AG04449 (cell line): ENCODE measurements at places on chromosomes 3 and 15.
A peak's percentile ranks its signal among the peaks of the same experiment; 100 is the strongest.

- peak; percentile 46 for DNase-seq
Measured at GRCh38 chr3:36714343-36715086, 49.8 kb downstream of the DCLK3 start.

- DNase-seq, result no peak
Measured at GRCh38 chr3:102916532-102916931, 481.7 kb downstream of the ZPLD1 start.

DNA sequence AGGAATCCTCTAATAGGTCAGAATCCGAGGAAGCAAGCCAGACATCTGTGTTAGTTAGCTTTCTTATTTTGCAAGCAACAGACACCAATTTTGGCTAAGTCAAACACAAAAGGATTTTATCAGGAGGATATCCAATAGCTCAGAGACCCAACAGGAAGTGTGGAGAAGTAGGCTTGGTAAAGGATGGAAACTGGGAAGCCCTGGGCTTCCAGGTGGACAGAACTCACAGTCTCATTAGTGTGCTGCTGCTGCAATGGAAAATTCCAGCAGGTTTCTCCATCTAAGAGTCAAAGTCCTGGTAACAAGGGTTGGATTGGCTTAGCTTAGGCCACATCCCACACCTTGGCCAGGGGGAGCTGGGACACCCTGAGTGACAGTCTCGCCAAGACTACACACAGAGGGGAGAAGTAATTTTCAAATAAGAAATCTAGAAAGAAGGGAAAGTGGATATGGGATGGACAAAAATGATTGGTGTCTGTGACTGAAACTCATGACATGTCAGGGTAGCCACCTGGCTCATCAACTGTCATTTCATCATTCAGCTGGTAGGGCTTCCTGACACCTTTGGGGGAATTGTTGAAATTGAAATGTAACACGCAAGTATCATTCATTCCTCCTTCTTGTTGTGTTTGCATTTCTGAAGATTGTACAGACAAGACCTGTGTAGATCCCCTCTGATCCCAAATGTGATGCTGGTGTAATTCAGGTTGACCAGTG is 158.6 kb downstream of the THSD4 start:
- no peak for DNase-seq

- no peak for DNase-seq
Measured at GRCh38 chr3:115852278-115852677, 229.0 kb downstream of the GAP43 start.

DNA sequence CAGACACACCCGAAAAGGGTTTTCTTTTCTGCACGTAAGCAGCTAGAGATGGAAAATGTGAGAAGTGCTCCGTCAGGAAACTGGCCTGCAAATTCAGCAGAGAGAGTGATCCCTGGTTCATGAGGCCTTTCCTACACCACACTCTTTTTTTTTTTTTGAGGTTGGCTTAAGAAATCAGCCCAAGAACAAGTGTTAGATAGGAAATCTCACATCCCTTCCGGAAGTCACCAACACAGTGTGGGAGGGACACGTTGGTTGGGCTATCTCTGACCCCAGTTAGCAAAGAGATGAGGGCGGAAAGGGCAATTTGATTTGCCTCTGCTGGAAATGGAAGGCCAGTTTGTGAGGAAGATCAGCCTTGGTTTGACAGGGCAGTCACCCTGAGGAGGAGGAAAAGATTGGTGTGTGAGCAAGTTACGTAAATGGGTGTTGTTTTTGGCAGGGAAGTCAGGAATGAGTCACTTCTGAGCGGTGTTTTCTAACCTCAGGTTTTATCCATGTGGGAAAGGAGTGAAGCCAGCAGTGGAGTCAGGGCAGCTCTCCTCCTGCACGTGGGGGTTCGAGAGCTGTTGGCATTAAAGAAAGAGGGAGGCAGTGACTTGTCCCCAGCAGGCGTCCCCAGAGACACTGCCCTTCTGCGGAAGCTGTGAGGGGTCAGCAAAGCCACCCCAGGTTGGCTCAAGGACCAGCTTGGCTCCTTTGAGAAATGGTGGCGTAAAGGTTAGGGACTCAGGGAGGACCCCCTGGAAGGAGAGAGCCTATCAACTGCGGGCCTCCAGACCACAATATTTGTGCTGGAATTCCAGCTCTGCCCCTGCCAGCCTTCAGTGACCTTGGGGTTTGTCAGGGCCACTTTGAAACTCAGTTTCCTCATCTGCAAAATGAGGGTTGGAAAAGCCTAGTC is 237.6 kb upstream of the BHLHE40 start:
- DNase-seq, result peak; percentile 97

DNA sequence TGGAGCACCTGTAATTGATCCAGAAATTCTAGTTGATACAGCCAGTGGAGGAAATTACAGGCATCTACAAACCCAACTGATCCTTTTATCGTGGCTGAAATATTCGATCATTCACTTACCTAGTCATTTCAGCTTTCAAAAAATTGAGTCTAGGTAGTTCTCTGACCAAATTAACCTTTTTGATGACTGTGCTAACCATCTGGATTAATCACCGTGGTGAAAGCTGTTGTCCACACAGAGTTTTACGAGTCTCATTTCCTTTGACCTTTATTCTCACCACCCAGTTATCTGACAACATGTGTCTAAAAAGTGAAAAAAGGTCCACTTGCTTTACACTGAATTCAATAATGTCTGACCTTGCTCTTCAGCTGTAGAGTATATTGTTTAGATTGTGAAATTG is 354.3 kb downstream of the AGBL1 start:
- no peak for DNase-seq

GRCh38 chr3:106208967-106209366 is 340.2 kb upstream of the CBLB start:
- DNase-seq, result no peak

- no peak for DNase-seq
Measured at GRCh38 chr15:34890424-34890823, 79.1 kb downstream of the AQR start.

DNA sequence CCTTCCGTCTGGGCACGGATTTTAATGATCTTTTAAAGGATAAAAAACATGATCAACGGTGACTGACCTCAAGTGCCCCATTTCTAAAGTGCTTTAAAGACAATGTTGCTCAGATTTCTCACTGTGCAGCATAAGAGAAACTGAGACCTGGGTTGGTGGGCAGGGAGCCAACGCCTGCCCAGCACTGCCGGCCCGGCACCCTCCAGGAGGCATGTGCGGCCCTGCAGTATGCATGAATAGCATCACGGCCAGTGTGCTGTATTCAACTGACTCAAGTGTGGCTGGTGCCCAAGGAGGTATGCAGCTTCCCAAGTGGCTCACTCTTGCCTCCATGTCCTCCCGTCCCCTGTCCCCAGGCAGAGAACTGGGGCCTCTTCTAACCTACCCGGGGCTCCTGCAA is 30.3 kb downstream of the SEC61A1 start:
- no peak for DNase-seq

DNA sequence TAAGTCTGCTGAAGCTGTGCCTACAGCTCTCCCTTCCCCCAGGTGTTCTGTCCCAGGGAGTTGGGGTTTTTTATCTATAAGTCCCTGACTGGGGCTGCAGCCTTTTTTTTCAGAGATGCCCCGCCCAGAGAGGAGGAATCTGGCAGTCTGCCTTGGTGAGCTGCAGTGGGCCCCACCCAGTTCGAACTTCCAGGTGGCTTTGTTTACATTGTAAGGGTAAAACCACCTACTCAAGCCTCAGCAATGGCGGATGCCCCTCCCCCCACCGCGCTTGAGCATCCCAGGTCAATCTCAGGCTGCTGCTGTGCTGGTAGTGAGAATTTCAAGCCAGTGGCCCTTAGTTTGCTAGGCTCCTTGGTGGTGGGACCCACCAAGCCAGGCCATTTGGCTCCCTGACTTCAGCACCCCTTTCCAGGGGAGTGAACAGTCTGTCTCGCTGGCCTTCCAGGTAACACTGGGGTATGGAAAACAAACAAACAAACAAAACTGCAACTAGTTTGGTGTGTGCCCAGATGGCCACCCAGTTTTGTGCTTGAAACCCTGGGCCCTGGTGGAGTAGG is 189.4 kb downstream of the MFSD1 start:
- no peak for DNase-seq

DNA sequence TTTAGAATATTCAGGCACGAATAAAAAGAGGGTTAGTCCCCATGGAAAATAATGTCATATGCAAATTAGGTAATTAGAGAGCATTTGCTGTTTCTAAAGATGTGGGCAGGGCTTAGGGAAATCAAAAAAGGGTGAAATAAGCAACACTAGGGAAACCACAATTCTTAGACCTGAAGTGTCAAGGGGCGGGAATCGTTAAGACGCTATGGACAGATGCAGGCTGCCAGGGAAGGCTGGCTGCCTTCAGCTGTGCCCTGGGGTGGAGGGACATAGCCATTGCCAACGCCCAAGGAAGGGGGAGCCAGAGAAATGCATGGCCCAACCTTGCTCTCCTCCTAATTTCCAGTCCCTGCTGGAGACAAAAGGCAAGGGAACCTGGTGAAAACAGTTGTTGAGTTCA is 141.7 kb upstream of the PROK2 start:
- no peak for DNase-seq

- no peak for DNase-seq
Measured at GRCh38 chr15:40239693-40240618, 1.1 kb downstream of the PAK6 start.

DNA sequence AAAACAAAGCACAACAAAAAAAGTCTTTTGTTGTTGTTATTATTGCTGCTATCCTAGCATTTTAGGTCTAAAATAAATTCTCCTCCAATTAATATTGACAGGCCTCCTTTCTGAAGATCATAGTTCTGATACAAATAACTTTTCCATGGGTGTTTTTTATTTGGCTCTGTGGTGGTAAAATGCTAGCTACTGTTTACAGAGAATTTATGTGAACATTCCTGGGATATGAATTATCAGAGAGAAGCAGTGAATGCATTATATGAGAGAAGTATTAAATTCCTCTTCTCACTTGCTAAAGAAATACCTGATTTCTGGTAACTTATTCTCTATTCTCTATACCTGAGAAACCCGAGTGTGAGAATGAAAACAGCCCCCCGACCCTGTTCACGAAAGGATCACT is 57.5 kb upstream of the TMCO5A start:
- DNase-seq, result no peak

DNA sequence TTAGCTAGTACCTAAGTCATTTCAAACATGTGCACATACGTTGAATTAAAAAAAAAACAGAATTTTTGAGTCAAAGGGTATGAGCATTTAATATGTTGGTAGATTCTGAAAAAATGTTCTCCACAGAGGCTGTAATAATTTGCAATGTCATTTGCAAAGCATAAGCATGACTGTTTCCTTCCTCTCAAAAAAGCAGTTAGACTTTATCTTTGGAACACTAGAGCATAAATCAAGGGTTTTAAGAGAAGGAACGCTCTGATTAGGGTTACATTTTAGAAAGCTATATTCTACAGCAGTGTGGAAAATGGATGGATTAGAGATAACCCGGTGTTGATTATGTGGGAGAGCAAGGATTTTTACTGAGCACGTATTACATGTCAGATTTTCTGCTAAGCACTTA is 193.7 kb downstream of the WDR72 start:
- DNase-seq, result no peak

DNA sequence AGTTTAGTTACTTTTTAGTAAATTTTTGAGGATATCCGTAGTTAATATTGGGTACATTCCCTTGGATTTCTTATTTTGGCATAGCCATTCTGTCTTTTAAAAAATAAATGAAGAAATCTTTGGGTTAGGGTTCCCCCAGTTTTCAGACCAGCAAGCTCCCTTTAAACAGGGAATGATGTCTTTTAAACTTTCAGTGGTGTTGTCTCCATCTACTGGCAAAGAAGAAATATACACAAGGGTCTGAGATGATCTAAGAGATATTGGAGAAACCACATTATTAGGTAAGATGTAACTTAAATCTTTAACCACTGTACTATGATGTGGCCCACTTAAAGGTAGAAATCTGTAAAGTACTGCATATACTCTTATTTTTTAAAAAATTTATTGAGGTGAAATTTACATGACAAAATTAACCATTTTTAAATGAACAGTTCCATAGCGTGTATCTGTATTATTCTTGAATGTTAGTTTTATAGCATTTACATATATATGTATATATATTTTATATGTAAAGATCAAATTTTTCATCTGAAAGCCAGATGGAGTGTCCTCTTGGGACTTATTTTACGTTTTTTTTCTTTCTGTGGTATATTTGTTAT is 35.1 kb upstream of the EIF3J start:
- peak; percentile 17 for DNase-seq

GRCh38 chr3:72665701-72666446 is 182.4 kb downstream of the SHQ1 start:
- DNase-seq, result no peak

DNA sequence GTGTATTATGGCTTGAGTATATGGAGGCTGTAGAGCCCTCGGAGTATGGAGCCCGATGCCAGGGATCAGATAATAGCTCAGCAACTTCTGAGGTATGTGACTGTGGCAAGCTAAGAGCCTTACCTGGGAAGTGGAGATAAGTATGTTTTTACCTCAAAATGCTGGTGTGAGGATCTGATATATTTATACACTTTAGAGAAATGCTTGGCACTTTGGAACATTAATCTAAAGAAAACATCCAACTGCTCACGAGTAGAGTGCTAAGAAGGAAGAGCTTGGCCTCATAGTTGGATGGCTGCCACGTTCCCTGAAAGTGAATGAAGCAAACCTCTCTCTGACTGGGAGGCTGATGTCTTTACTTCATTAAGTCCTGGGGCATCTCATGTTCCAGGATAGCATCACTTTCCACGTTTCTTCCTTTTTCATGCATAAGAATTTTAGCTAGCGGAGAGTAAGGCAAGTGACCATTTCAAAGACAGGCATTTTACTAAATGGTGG is 58.9 kb upstream of the GOLGA8J start:
- peak; percentile 26 for DNase-seq

DNA sequence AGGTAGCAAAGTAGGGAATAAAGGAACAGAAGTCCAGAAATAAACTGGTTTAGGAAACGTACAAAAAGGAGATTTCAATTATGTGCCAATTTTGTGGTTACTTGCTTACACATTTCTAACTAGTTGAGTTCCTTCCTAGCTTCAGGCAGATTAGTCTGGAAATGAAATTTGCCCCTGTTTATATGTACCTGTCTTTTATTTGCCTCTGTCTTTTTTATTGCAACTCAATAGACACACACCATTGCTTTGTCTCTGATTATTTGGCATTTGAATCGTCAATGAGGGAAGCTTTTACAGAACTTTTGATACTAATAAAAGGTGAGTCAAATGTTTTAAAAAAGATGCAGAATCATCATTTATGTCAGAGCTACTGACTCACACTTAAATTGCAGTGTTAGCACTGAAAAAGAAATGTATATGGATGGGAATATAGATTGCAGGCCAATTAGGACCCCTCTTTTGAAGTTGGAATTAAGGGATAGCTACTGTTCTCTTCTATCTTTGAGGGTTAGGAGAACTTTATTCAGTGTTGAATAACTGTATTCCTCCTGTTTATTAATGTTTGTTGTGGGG is 60.5 kb downstream of the TRAK1 start:
- DNase-seq, result no peak
